Activated T-helper 2 cell treated with anti-CD3 and anti-CD28 coated beads, Interferon-gamma antibody, Interleukin-2, Interleukin-4, amounts not matched to agents 10 μg/mL and 5 μg/mL and 100 μg/mL, durations not matched to agents 14 hours and 24 hours and 36 hours (primary cell): ENCODE measurements at places on chromosomes 7 and 10.

DNA sequence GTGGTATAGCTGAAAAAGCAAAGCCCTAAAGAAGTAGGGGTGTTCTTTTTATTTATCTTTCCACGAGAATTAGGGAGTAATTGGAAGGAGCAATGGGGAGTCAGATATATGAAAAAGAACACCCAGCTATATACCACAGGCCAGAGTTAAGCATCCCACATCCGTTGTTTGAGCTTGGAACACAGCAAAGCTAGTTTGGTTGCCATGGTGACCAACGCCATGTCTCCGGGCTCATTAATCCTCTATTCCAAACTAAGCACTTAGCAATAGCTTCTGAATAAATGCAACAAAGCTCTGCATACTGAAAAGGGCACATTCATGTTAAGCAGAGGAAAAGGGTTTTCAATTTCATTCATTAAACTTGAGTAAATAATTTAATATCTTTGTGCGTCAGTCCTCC, 23.5 kb downstream of the ASB4 start:
- peaks cover 14% of the 10 kb centered on the region for H3K27me3 ChIP-seq
- no peak overlapping the region for H3K27ac ChIP-seq
- H3K36me3 ChIP-seq: no peaks in the 10 kb centered on the region
- peaks cover 6% of the 10 kb centered on the region for H3K4me1 ChIP-seq
- DNase-seq: peak; percentile 45

- no peak overlapping the region for H3K4me3 ChIP-seq
- H3K27ac ChIP-seq: no peak overlapping the region
- peaks cover 2% of the 10 kb centered on the region for H3K27me3 ChIP-seq
- no peak for DNase-seq
- peaks cover 41% of the 10 kb centered on the region for H3K4me1 ChIP-seq
These were observed 185.5 kb downstream of the SGMS1 start for GRCh38 chr10:50438049-50438936.

GRCh38 chr7:129094501-129094900, 39.6 kb upstream of the TNPO3 start:
- no peak overlapping the region for H3K4me3 ChIP-seq
- H3K4me1 ChIP-seq: peaks cover 20% of the 10 kb centered on the region
- no peak overlapping the region for H3K27ac ChIP-seq
- H3K27me3 ChIP-seq: peaks cover 1% of the 10 kb centered on the region
- H3K36me3 ChIP-seq: no peaks in the 10 kb centered on the region

DNA sequence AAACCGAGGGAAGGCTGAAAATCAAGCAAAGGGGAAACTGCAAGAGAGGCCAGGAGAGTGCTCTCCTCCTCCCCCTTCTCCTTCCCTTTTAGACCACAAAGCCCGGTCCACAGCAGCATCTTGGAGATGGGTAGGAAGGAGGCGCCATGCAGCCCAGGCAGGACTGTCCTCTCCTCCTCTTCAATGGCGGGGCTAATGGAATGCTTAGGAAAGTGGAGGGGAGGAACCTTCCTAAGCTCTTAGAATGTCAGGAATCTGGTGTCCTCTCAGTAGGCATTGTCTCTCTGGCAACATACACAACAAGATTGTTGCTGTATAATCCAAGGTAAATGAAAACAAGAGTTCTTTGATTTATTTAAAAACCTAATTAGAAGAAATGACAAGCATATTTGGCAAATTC, 185.1 kb downstream of the DGKI start:
- H3K4me1 ChIP-seq: no peaks in the 10 kb centered on the region
- DNase-seq: no peak
- no peaks in the 10 kb centered on the region for H3K36me3 ChIP-seq
- peaks cover 3% of the 10 kb centered on the region for H3K27me3 ChIP-seq
